ENCODE measurements at places on chromosomes 7 and 10.

DNA sequence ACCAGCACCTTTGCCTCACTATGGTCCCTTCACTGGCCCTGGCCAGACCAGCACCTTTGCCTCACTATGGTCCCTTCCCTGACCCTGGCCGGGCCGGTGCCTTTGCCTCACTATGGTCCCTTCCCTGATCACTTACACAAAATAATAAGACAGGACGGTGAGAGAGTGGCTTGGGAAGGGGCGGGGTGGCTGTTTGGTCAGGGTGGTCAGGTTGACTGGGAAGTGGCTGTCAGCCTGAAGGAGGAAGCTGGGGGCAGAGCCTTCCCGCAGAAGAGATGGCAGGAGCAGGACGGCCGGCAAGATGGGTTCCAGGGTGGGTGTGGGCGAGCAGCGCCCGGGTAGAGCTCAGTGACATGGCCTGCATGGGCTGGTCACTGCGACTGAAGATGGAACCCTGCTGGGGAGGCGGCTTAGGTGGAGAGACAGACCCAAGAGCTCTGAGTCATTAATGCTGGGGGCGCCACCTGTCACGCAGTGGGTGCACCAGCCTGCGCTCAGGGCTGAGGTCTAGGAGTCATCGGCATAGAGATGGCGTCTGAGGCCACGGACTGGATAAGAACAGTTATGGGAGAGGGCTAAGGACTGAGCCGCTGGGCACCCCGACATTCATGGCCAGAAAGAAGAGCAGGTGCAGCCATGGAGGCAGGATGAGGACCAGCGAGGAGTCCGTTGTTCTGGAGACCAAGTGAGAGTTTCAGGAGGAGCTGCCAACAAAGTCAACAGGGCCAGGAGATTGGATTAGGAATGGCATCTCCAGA lies 91.8 kb downstream of the CHST15 start:
- no peak for DNase-seq

DNA sequence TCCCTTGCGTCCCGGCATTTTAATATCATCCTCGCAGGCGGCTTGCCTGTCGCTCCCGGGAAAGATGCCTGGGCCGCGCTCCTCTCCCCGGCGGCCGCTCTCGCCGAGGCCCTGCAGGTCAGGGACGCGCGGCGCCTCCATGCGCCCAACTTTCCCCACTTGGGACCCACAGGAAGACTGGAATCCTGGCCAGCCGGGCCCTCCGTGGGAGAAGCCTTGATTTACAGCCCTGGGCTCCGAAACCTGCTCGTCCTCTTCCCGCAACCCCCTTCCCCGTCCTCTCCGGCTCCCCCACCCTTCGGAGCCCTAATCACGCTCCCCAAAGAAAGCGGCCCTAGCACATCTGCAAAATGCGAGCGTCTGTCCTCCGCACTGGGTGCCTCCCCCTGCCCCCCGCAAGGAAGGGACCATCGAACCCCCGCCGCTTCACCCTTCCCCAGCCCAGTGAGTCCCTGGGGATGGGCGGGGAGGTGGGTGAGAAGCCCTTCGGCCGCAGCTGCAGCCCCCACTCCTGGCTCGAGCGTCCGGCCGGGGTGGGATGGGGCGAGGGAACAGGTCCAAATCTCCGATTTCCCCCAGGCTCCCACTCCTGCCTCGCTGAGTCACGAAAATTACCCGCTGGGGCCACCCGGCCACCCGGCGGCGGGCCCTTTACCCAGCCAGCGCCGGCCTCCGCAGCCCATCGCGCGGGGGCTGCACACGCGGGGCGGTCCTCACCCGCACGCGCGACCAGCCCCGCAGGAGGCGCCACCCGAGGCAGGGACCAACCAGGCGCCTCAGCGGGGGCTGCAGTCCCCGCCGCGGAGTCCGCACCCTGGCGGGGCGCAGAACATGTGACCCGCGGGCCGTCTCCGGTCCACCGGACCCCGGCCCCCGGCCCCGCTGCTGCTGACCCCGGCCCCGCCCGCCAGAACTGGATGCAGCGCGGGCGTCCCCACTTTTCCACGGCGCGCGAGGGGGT lies 695 bp downstream of the HSPA12A start:
- DNase-seq: no peak

DNA sequence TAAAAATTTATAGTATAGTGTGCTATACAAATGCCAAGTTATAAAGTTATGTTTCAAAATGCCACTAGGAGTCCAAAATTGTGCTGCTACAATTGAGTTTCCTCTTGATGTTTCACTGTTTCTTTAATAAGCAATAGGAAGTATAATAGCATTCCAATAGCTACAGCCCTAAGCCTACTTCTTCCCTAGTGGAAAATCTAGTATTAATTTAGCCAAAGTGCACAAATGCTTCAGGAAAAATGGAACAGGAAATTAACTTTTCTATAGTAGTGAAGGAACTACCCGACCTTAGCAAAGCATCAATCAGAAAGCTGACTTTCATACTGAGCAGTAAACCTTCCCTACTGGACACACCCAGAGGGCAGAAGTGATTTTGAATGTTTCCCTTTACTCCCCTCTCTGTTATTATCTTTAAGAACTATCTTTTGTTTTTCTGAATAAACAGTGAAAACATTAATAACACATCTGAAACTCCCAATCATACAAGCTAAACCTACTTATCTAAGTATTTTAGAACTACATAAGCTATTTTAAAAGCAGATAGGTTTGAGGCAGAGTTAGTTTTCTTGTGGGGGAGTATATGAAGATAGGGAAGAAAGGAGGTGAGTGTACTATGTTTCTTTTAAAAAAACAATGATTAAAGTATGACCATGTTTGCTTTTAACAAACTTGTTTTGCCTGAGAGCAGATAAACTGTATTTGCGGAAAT lies 13.7 kb downstream of the CPED1 start:
- DNase-seq: no peak

DNA sequence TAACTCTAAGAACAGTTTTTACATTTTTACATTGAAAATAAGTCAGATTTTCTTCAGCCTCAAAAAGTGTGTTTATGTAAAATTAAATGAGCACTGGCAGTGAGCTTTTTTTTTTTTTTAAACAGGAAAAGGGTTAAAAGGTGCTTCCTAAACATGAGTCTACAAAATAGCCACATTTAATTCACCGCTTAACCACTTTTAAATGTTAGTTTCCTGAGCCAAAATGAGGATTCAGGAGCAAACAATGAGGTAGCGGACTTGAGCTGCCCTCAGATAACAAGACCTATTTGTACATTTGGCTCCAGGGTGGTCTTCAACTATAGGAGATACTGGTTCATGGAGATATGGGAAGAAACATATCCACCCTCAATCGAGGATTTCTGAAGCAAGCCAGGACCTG lies 22.8 kb downstream of the AKR1C3 start:
- no peak for DNase-seq

- no peak for DNase-seq
Measured at GRCh38 chr7:81515009-81515408, 254.8 kb downstream of the HGF start.

DNA sequence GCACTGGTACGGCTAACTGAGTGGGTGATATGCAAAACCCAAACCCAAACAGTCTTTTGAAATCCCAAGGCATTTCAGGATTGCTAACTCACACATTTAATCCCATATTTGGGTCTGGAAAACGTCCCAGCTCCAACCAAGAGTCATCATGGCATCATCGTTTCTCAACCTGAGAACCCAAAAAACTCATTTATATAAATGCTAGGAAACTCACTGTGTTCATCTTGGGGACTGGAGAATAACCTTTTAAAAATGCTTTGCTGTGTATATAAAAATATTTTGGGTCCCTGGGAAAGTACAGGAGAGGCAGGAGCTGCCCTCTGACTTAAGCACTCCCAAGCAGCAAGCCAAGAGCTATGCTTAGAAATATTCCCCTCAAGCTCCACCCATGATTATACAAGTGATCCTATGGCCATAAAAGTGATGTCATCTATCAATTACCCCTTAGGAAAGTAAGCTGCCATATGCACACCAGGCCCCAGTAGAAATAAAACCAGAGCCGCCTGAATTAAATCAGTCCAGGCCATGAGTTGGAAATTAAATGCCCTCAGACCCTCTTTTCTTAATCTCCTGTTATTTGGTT lies 352.1 kb downstream of the FRMD4A start:
- DNase-seq: no peak

DNA sequence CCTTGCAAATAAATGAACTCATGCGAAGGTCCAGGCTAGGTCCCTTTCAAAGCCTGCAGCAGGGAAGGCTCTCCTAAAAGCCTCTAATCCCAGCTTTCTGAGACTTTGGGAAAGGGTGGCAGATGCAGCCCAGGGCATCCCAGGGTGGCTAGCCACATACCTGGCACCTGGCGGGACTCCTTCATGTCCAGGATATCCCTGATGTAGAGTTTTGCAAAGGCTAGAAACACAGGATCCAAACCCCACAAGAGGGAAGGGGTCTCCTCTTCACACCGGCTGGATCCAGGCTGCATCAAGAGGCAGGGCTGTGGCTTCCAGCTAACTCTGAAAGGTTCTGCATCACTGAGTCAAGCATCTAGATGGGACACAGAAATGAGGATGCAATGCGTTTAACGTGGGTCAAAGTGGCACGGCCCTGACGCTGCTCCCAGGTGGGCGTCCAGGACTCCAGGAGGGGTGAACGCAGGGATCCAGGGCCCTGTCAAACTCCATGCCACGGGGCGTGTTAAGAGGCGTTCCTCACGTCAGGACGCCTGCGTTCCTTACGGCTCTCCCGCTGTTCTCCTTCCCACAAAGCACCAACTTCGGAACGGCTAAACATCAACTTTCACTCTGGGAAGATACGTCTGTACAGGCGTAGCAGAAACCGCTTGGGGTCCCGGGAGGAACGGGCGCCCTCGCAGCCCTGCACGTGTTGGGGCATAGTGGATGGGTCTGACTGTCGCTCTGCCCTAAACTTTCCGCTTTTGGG lies 507 bp downstream of the STN1 start:
- no peak for DNase-seq

- no peak for DNase-seq
Measured at GRCh38 chr10:22630234-22631174, 83.9 kb downstream of the PIP4K2A start.

DNA sequence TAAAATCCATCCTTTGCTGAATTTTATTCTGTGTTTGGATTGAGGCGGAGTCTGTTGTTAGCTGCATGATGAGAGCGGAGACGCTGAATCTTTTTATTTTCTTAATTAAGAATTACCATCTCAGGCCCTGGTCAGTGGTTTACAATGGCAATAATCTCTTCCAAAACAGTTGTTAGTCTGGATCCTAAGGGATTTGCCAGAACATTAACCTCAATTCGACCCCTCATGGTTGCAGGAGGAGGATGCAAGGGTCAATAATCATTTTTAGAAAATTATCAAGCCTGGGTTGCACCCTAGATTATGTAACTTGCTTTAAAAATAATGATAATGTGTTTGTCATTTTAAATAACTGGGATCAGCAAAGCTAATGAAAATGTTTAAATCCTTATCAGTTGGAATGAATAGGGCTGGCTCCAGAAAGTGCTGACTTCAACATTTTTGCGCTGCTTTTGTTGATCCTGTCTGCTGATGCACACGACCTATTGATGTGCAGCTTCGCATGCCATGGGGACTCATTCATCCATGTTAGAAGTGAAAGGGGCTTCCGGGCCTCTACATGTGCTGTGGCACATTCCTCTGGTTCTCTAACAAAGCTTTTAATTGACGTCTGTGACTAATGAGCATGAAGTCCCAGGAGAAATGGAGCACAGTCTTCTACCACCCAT lies 80.7 kb upstream of the KIAA1217 start:
- DNase-seq: no peak

DNA sequence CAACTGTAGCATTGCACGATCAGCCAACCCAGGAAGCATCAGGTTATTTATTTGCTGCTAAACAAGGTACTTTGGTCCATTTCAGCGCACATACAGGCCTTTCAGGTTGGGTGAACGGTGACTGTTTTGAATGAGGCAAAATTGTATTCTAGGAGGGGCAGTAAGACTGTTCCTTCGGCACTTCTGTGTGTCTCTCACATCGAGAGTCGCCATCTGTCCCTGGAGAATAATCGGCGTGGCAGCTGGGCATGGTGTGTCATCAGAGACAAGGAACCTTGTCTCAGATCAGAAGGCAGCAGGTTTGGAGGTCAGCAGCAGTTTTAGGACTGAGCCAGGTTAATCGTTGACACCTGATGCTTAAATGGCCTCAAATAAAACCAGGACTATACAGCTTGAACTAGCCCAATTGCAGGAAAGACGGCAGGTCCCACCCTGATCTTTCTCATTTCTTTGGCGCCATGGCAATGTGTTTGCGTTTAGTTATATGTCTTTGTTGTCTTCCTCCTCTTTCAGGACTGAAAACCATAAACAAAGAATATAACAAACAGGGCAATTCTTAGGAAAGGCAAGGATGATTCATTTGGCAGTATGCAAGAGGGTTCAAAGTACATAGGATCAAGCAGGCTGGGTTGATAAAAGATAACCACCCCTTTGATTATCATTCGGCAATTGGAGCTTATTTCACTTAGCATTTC lies 92.0 kb upstream of the PRR15 start:
- no peak for DNase-seq
